ENCODE measurements at places on chromosomes 11 and 22.
A peak's percentile ranks its signal among the peaks of the same experiment; 100 is the strongest.

DNA sequence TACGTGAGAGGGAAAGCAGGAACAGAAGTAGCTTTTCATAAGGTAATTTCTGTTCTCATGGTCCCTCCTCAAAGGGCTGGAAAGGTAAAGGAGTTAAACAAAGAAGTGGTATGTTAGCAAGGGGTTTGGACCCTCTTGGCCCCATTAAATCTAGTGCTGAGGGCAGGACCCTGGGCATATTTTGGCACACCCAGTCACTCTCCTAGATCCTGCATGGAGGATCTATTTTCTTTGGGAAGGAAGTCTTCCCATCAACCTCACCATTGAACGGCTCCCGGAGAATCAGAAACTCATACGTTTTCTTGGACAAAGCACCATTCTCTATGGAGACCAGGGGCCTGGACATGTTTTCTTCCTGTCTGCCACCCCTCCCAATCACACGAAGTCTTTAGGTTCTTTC, 11.7 kb downstream of the TMEM216 start:
- no peak overlapping the region for H3K4me3 ChIP-seq
- H3K27ac ChIP-seq: peak overlapping the region; percentile 22
- no peaks in the 10 kb centered on the region for H3K4me1 ChIP-seq
- DNase-seq: no peak
- H3K27me3 ChIP-seq: no peaks in the 10 kb centered on the region

DNA sequence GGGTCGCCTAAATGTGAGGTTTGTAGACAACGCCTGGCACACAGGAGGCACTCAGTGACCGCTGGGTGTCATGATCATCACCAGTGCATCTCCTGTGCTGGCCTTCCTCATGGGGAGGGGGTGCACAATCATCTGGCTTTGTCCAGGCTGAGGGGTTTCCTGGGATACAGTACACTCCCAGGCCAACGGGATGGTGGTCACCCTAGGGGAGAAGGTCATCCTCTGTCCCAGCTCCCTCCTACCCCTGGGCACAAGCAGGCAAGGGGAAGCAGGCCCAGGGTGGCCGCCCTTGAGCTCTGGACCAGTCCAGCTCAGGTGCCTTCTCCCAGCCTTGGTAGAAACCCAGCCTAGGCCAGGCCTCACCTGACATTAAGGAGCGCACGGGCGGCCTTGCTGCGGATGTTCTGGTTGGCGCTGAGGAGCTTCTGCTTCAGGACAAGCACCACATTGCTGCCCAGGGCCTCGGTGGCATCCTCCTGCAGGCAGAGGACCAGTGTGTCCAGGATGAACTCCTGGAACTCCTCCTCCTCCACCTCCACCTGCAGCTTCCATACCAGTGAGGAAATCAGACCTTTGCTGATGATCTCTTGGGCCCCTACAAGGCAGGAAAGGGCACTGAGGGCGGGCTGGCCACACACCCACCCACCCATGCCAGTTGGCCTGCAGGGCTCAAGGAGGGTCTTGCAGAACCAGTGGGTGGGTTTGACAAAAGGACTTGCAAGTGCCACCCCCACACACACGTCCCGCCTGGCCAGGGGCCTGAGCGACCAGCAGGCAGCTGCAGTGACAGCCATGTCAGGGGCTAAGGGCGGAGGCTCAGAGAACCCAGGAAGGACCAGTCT, 6.6 kb upstream of the GNAZ start:
- H3K27me3 ChIP-seq: no peaks in the 10 kb centered on the region
- no peak overlapping the region for H3K27ac ChIP-seq
- no peaks in the 10 kb centered on the region for H3K36me3 ChIP-seq
- H3K4me3 ChIP-seq: no peak overlapping the region
- H3K4me1 ChIP-seq: no peaks in the 10 kb centered on the region
- DNase-seq: no peak

DNA sequence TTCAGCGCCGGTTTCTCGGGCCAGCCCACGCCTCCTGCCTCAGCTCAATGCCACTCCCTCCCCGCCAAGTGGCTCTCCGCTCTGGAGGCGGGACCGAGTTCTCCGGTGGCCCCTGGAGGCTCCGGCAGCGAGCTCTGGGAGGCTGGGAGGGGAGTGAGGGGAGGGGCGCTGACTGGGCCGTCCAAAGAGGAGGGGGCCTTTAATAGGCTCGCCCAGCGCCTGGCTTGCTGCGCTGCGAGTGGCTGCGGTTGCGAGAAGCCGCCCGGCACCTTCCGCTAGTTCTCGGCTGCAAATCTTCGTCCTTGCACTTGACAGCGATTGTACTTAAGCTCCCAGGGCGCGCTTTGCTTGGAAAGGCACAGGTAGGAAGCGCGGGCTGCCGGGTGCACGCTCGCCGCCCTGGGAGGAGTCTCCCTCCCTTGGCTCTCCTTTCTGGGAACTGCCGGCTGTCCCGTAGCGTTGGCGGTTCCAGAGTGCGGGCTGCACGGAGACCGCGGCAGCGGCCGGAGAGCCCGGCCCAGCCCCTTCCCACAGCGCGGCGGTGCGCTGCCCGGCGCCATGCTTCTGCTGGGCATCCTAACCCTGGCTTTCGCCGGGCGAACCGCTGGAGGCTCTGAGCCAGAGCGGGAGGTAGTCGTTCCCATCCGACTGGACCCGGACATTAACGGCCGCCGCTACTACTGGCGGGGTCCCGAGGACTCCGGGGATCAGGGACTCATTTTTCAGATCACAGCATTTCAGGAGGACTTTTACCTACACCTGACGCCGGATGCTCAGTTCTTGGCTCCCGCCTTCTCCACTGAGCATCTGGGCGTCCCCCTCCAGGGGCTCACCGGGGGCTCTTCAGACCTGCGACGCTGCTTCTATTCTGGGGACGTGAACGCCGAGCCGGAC, at the start of gene ADAMTS15:
Gene ADAMTS15, plus strand, starts transcription at position 230 of the 894 bp plus-strand sequence. Its CDS starts 329 bp downstream, at position 559.
- H3K4me1 ChIP-seq: peaks cover 15% of the 10 kb centered on the region
- DNase-seq: no peak
- no peaks in the 10 kb centered on the region for H3K36me3 ChIP-seq
- peak within 1 kb of the TSS; percentile 36 for H3K4me3 ChIP-seq
- H3K27me3 ChIP-seq: no peaks in the 10 kb centered on the region

DNA sequence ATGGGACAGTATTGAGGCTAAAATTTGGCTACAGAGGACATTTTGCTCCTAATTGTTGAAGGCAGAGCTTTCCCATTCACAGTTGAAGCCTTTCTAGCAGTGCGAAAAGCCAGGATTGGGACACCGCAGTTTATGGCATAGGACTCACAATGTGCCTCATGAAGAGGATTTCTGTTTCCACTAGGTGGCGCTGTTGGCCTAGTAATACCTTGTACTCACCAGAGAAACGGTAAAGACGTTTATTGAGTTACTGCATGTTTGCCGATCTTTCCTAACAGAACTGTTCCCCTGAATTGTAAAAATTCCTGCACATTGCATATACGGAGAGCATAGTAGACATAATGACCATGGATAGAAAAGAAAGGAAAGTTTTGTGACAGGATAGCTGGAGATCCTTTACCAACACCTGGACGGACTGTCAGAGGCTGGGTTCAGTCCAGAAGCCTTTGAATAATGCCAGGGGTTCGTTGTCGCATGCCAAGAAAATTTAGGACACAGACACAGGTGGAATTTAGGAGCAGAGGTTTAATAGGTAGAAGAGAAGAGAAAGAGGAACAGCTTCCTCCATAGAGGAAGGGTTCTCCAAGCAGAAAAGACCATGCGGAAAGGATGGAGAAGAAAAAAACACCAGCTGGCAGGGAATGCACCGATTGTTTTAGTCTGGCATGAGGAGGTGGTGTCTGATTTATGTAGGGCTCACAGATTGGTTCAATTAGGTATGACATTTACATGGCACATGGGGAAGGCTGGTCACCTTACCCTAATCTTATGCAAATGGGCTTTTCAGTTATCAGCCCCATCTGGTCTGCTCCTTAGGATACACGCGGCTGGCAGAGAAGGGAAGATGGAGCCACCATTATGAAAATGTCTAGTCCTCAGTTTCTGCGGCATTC, 10.8 kb upstream of the OR51D1 start:
- DNase-seq: no peak
- H3K27ac ChIP-seq: no peak overlapping the region
- H3K4me3 ChIP-seq: no peak overlapping the region
- no peaks in the 10 kb centered on the region for H3K27me3 ChIP-seq

- H3K4me1 ChIP-seq: peaks cover 15% of the 10 kb centered on the region
- H3K36me3 ChIP-seq: peaks cover 87% of the 10 kb centered on the region
- H3K27me3 ChIP-seq: no peaks in the 10 kb centered on the region
- no peak overlapping the region for H3K4me3 ChIP-seq
These were observed 47.4 kb downstream of the MED15 start for GRCh38 chr22:20554824-20555223.

DNA sequence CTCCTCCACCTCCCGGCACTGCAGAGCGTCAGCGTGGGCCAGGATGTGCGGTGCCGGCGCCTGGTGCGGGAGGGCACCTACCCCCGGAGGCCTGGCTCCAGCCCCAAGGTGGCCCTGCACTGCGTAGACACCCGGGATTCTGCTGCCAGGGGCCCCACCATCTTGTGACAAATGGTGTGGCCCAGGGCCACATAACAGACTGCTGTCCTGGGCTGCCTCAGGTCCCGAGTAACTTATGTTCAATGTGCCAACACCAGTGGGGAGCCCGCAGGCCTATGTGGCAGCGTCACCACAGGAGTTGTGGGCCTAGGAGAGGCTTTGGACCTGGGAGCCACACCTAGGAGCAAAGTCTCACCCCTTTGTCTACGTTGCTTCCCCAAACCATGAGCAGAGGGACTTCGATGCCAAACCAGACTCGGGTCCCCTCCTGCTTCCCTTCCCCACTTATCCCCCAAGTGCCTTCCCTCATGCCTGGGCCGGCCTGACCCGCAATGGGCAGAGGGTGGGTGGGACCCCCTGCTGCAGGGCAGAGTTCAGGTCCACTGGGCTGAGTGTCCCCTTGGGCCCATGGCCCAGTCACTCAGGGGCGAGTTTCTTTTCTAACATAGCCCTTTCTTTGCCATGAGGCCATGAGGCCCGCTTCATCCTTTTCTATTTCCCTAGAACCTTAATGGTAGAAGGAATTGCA, 13.5 kb downstream of the TSKU start:
- no peaks in the 10 kb centered on the region for H3K27me3 ChIP-seq
- H3K4me3 ChIP-seq: no peak overlapping the region
- H3K4me1 ChIP-seq: peaks cover 48% of the 10 kb centered on the region
- H3K27ac ChIP-seq: peak overlapping the region; percentile 42
- H3K36me3 ChIP-seq: peaks cover 4% of the 10 kb centered on the region

DNA sequence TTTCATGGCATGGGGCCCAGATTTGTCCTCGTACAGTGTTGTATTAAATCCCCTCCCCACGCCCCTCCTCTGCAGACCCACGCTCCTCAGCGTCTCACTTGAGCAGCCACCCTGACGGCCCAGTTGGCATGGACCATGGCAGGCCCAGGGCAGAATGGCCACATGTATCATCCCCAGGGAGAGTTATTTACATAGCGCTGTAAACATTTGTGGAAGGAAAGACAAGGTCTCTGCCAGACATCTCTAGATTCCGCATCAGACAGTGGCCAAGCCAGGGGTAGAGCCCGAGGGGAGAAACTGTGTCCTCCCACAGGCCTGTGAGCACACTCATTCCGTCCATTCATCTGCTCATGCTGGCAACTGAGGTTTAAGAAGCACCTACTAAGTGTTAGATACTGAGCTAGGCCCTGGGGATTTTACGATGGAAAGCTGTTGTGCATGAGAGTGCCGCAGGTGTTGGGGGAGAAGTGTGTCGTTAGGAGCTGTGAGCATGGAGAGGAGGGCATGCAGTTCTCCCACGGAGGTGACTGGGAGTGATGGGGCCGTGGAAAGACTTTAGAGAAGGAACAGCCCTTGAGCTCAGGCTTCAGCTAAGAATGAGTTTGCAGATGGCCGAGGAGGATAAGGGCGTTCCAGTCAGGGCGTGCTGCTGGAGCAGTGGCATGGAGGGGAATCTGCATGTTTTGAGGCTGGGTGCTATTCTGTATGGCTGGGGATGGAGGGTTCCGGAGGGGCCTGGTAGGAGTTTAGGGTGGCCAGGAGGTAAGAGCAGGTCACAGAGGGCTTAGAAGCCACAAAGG, 94.9 kb downstream of the GRIK4 start:
- no peaks in the 10 kb centered on the region for H3K36me3 ChIP-seq
- DNase-seq: no peak
- no peak overlapping the region for H3K4me3 ChIP-seq
- H3K4me1 ChIP-seq: peaks cover 13% of the 10 kb centered on the region
- H3K27me3 ChIP-seq: no peaks in the 10 kb centered on the region
- H3K27ac ChIP-seq: no peak overlapping the region

GRCh38 chr22:24161485-24161884, 19.8 kb upstream of the SUSD2 start:
- no peak overlapping the region for H3K27ac ChIP-seq
- DNase-seq: no peak
- peaks cover 59% of the 10 kb centered on the region for H3K4me1 ChIP-seq
- H3K27me3 ChIP-seq: no peaks in the 10 kb centered on the region
- H3K4me3 ChIP-seq: no peak overlapping the region

DNA sequence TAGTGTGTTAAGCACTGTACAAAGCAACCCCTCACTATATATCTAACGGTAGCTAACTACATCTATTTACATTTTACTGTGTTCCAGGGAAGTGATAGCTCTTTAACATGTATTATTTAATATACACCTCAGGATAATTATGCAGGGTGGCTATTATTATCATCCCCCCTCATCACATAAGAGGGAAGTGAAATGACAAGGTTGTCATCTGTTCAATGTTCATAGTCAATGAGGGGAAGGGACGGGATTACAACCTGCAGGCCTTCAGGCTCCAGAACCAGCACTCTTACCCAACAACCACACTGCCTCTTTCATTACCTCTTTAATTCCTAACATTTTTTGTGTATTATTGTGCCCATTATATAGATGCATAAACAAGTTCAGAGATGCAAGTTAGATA, 238.7 kb upstream of the ANO3 start:
- H3K4me1 ChIP-seq: no peaks in the 10 kb centered on the region
- no peaks in the 10 kb centered on the region for H3K27me3 ChIP-seq
- H3K36me3 ChIP-seq: no peaks in the 10 kb centered on the region
- no peak overlapping the region for H3K27ac ChIP-seq
- no peak overlapping the region for H3K4me3 ChIP-seq
